ENCODE measurements at places on chromosomes 1 and 21.

DNA sequence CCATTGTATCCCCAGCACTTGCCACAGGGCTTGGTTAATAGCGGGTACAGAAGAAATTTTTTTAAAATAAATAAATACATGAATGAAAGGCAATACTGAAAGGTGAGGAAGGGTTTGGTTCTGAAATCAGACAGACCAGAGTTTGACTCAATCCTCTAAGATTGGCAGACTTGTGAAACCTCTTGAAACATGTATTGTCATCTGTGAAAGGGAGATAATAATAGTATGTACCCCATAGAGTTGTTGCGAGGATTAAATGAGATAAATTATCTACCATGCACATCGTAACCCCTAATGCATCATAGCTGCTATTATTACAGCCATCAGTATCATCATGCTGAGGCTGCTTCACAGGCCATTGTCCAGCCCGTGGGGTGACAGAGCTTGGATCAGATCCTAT is 41.4 kb downstream of the S1PR1 start:
- DNase-seq: no peak

- no peak for DNase-seq
These were observed 496.5 kb upstream of the ADGRL2 start for GRCh38 chr1:81304187-81304586.

GRCh38 chr1:114192328-114192727 is 38.7 kb upstream of the SYT6 start:
- DNase-seq: no peak

GRCh38 chr1:31647106-31647505 is 2.4 kb upstream of the PEF1 start:
- no peak for DNase-seq

DNA sequence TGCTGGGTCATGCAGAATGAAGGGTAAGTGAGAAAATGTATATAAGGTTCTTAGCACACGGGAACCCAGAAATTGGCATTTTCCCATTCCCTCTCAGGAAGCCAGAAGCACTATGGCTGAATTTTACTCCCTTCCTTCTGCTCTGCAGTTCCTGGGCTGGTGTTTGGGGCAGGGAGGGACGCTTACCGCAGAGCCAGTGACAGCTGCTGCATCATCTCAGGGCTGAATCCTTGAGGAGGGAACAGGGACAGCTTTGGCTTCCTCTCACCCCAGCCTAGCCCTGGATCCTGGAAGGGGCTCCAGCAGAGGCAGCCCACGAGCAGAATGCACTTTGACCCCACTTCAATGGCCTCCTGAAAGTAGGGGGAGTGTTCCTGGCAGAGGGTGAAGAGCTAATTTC is 12.0 kb downstream of the PLA2G2D start:
- DNase-seq: no peak

DNA sequence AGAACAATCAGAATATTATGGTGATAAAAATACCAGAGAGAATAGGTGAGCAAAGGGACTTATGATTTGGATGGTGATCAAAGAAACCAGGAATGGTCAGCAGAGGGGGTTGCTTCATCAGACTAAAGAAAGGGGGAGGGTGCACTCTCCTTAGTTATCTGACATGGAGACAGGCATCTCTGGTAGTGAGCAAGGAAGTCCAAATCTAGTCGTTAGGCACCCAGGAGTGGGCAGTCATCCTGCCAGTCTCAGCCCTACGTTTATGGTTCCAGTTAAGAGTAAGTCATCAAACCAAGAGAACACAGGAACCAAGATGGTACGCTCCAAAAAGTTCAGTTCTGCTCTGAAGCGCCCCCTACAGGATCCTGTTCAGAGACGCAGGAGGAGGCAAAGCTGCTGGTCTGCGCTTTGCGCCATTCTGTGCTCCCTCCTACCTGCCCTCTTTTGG is 28.6 kb downstream of the EBNA1BP2 start:
- no peak for DNase-seq

GRCh38 chr1:24074196-24074595 is 37.7 kb downstream of the MYOM3 start:
- DNase-seq: no peak

GRCh38 chr1:162605225-162605927 is 26.9 kb upstream of the DDR2 start:
- no peak for DNase-seq

Measured in NCI-H510A (cell line).